ENCODE measurements at places on chromosomes 3 and 15. TPM values are rescaled to one million over a fixed set of nuclear protein-coding genes. Genes with fewer than 3 reads are reported as not detected.

DNA sequence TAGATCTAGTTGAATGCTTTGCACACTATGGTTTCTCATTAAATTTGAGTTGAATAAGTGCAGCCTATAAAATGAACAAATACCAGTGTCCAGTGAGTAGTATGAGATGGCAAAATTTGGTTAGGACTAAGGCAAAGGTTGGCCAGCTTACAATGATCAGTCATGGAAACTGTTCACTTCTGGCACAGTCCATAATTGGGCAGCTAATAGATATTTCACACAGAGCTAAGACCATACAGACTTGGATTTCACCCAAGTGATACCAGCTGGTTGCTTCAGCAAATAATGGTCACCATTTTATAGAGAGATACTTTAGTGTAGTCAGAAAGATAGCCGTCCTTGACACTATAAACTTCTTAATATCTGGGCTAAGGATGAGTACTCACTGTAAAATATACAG is 15.7 kb downstream of the GAP43 start:
- no peak overlapping the region for H3K27ac ChIP-seq
- H3K4me3 ChIP-seq: no peak overlapping the region
- H3K4me1 ChIP-seq: no peaks in the 10 kb centered on the region

DNA sequence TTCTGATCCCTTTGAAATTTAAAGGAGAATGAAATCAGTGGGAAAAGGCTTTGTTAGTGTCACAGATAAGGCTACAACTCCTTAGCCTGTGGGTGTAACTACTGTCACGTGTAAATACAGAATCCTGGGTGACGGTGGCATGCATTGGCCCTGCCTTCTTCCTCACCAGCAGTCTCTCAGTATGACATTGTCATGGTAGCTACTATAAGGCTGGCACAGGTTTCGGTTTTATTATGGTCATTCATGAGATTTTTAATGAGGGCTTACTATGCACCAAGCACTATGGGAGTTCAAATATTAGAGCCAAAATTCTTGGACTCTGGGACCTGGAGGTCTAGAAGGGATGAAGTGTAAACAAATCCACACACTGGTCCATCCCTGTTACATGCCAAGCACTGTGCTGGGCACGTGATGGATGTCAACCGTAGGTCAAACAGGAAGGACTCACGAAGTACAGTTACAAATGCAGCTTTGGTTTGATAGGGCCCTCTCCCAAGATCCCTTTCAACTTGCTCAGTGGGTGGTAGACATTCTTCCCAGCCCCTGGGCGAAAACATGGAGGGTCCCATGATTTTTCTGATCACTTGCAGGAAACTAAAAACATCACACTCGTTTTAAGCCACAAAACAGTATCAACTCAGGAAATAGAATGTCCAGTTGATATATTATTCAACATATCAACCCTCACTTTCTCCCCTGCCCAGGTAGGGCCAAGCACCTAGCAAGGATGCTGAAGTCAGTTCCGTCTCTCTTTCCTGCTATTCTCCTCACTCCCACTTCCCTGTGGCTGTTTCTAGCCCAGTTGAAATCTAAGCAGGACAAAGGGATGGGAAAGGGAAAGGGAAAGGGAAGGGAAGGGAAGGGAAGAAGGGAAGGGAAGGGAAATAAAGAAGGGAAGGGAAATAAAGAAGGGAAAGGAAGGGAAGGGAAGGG is 25.3 kb downstream of the BFSP2 start:
- no peaks in the 10 kb centered on the region for H3K4me1 ChIP-seq
- no peak for DNase-seq
- H3K27ac ChIP-seq: no peak overlapping the region
- H3K27me3 ChIP-seq: peaks cover 11% of the 10 kb centered on the region

The WDR82 gene
- 37.7 TPM for polyA plus RNA-seq

The TF gene
- polyA plus RNA-seq: 3.9 TPM

The LXN gene
- not detected for polyA plus RNA-seq

- peak overlapping the region; percentile 96 for H3K27ac ChIP-seq
- H3K4me1 ChIP-seq: peaks cover 13% of the 10 kb centered on the region
- peak; percentile 15 for DNase-seq
- H3K27me3 ChIP-seq: no peaks in the 10 kb centered on the region
- H3K36me3 ChIP-seq: peaks cover 42% of the 10 kb centered on the region
Measured at GRCh38 chr3:72997421-72997961, 880 bp downstream of the PPP4R2 start.

DNA sequence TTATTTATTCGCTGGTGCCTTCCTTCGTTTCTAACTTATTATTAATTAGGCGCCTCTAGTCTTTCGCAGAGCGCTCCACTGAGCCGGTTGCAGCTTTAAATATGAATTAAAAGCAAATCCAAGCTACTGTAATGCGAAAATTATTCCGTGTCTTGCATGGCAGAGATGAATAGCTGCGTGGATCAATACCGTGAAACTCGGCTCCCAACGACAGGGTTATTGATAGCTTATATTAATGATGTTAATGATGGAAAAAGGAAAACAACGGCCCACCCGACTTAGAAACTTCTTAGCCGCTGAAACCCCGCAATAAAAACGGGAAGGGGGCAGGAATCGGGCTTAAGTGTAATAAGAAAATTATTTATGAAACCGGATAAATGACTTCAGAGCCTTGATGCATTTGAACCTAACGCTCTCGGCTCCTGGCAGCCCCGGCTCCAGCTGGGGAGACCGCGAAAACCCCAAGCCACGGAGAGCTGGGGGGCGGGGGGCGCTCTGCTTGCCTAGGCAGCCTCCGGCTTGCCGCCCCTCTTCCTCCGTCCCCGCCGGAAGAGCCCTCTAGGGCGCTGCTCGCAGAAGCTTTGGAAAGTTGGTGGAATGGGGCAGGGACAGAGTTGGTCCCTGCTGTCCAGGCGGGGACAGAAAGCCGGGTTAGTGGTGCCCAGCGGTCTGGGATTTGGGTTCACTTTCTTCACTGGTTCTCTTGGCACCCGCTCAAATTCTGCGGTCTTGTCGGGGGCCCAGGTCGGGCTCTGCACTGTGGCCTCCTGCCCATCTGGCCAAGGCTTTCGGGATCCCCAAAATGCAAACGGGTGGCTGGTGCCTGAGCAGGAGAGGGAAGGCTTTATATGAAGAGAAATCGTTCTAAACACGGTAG is 7.7 kb upstream of the ONECUT1 start:
- peaks cover 74% of the 10 kb centered on the region for H3K27me3 ChIP-seq
- no peak for DNase-seq
- H3K27ac ChIP-seq: no peak overlapping the region

- no peak overlapping the region for H3K4me3 ChIP-seq
- H3K27ac ChIP-seq: no peak overlapping the region
- peaks cover 22% of the 10 kb centered on the region for H3K36me3 ChIP-seq
- no peak for DNase-seq
- H3K4me1 ChIP-seq: peaks cover 17% of the 10 kb centered on the region
Measured at GRCh38 chr15:90539789-90540188, 10.1 kb downstream of the CRTC3 start.

The SIN3A gene
- polyA plus RNA-seq: 30.6 TPM

GRCh38 chr3:42514876-42515275 is 12.4 kb downstream of the VIPR1 start:
- no peak for DNase-seq
- H3K27me3 ChIP-seq: peaks cover 49% of the 10 kb centered on the region
- H3K4me3 ChIP-seq: no peak overlapping the region
- no peaks in the 10 kb centered on the region for H3K4me1 ChIP-seq
- H3K36me3 ChIP-seq: no peaks in the 10 kb centered on the region

DNA sequence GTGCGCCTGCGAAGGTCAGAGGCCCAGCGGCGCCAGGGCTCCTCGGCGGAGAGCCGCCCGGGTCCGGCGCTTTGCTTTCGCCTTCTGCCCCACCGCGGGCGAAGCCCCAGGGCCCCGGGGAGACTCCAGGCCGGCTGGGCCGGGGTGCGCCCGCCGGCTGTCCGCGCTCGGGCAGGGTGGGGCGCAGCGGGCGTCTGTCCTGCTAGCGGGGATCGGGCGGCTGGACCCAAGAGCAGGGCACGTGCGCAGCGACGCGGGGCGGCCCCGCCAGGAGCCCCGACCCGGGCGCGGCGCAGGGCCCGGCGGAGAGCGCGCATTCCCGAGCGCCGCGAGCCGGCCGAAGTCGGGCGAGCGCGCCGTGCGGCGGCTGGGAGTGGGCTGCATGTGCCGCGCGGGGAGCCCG is 569 bp upstream of the ALDH1A3 start:
- H3K4me3 ChIP-seq: no peak overlapping the region
- no peaks in the 10 kb centered on the region for H3K36me3 ChIP-seq
- H3K27ac ChIP-seq: no peak overlapping the region
- H3K4me1 ChIP-seq: no peaks in the 10 kb centered on the region

The C3orf49 gene
- polyA plus RNA-seq: not detected

DNA sequence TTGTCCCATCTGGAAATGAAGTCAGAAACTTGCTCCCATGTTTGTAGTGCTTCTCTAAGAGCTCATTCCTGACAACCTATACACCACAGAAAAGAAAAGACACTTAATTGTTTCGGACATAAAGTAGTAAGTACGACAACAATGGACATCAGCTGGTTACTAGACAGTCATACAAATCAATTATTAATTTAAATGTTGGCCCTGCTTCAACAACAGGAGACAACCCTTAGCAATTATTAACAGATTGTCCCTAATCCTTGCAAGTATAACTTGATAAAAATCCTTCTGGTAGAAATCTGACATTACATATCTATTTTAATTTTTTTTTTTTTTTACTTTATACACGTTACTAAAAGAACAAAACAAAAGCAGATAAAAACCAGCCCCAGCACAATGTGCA is 29.8 kb downstream of the ERICH6 start:
- no peak overlapping the region for H3K27ac ChIP-seq
- no peak overlapping the region for H3K4me3 ChIP-seq
- no peaks in the 10 kb centered on the region for H3K4me1 ChIP-seq
- no peaks in the 10 kb centered on the region for H3K36me3 ChIP-seq
- H3K27me3 ChIP-seq: no peaks in the 10 kb centered on the region

DNA sequence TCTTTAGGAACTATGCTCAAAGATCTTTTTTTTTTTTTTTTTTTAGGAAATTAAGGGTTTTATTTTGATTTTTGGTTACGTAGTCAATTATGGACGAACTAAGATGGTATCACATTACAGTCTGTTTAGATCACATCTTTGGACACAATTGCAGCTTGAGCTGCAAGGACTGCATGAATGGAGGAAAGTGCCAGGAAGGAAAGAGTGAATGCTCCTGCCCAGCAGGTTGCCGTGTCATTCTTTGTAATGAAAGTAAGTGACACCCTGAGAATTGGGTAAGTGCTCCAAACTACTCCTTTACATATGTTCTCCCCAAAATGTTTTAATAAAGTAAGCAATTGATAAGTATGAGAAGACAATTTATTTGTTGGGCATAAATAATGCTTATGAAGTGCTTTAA is 716.5 kb upstream of the GOLIM4 start:
- no peaks in the 10 kb centered on the region for H3K27me3 ChIP-seq
- no peaks in the 10 kb centered on the region for H3K4me1 ChIP-seq
- DNase-seq: no peak
- H3K4me3 ChIP-seq: no peak overlapping the region
- no peaks in the 10 kb centered on the region for H3K36me3 ChIP-seq

- H3K4me3 ChIP-seq: no peak overlapping the region
- H3K4me1 ChIP-seq: no peaks in the 10 kb centered on the region
- DNase-seq: no peak
- H3K27ac ChIP-seq: no peak overlapping the region
- H3K36me3 ChIP-seq: no peaks in the 10 kb centered on the region
- no peaks in the 10 kb centered on the region for H3K27me3 ChIP-seq
Measured at GRCh38 chr3:100041328-100041749, 73.0 kb downstream of the FILIP1L start.

DNA sequence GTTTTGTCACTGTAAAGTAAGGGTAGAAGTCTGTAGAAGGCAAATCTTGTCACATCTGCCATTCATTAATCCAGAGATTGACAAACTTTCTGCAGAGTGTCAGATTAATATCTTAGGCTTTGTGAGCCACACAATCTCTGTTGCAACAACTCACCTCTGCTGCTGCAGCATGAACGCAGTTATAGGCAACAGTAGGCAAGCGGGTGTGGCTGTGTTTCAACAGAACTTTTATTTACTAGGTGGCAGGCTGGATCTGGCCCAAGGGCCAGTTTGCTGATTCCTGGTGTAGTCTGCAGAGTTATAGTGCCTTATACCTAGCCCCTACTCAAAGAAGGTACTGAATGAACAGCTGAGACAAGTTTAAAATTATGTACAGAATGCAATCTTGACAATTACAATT is 396.7 kb downstream of the FOXP1 start:
- H3K27ac ChIP-seq: no peak overlapping the region
- H3K27me3 ChIP-seq: no peaks in the 10 kb centered on the region
- H3K4me1 ChIP-seq: no peaks in the 10 kb centered on the region
- no peak overlapping the region for H3K4me3 ChIP-seq
- no peaks in the 10 kb centered on the region for H3K36me3 ChIP-seq

DNA sequence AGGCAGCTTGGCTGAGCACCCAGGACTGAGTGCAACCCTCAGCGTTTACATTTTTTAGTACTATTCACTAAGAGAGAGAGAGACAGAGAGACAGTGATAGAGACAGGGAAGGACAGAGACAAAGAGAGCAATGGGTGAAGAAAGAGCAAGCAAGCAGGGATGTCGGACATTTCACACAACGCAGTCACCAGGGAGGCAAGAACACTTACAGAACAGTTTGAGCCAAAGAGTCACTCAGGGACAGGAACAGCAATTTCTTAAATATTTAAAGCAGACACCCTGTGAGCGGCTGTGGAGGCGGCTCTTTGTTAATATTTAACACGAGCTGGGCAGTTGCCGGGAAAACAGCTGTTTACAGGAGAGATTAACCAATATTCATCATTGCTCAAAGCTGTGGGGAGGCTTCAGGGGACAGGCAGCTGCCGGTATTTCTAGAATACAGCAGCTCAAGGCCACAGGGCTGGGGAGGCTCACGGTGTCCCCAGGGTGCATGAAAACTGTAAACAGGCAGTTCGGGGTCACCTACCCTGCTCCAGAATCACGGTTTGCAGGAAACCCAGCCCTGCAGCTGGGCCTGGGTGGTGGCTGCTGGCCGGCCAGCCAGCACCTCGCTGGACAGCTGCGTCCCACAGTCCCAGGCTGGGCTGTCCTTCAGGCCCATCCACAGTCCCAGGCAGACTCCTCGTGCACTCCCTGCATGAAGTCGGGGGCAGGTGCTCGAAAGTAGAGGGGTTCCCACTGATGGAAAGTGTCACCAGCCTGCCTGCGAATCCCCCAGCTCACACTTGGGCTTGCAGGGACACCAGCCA is 38.8 kb upstream of the PCSK6 start:
- no peak overlapping the region for H3K27ac ChIP-seq
- no peak for DNase-seq
- H3K4me3 ChIP-seq: no peak overlapping the region

DNA sequence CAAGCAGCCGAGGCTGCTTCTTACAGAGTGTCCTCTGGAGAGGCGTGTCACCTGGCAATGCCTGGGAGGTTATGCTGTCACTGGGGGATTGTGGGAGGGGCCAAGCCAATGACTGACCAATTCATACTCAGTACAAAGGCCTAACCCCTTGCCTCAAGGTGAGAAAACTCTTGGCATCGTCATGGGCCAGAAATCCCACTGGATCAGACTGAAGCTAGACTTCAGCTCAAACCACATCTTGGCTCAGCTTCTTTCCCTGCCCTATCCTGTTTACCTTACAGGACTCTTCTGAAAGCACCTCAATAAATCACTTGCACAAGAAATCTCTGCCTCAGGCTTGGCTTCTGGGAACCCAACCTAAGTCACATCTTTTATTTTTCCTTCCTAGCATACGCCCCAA is 9.5 kb downstream of the ANAPC13 start:
- no peak overlapping the region for H3K27ac ChIP-seq
- H3K27me3 ChIP-seq: no peaks in the 10 kb centered on the region
- H3K36me3 ChIP-seq: peaks cover 47% of the 10 kb centered on the region
- H3K4me1 ChIP-seq: no peaks in the 10 kb centered on the region

The OR5K2 gene
- not detected for polyA plus RNA-seq

- no peak overlapping the region for H3K27ac ChIP-seq
- H3K4me1 ChIP-seq: no peaks in the 10 kb centered on the region
- no peaks in the 10 kb centered on the region for H3K36me3 ChIP-seq
- no peak for DNase-seq
- H3K4me3 ChIP-seq: no peak overlapping the region
Measured at GRCh38 chr3:120420360-120420759, 30.4 kb downstream of the FSTL1 start.

Data from K562 (cell line).